Ascending aorta (tissue), 2 donors: ENCODE measurements at places on chromosomes 6 and 20. TPM values are rescaled to one million over a fixed set of nuclear protein-coding genes. Genes with fewer than 3 reads are reported as not detected.

The TREML2 gene
- not detected for total RNA-seq

- no peaks in the 10 kb centered on the region for H3K36me3 ChIP-seq
- H3K4me3 ChIP-seq: no peak overlapping the region
- peaks cover 5% of the 10 kb centered on the region for H3K4me1 ChIP-seq
- H3K27me3 ChIP-seq: no peaks in the 10 kb centered on the region
- no peak overlapping the region for H3K27ac ChIP-seq
These were observed 45.4 kb upstream of the DTNBP1 start for GRCh38 chr6:15708231-15708630.

DNA sequence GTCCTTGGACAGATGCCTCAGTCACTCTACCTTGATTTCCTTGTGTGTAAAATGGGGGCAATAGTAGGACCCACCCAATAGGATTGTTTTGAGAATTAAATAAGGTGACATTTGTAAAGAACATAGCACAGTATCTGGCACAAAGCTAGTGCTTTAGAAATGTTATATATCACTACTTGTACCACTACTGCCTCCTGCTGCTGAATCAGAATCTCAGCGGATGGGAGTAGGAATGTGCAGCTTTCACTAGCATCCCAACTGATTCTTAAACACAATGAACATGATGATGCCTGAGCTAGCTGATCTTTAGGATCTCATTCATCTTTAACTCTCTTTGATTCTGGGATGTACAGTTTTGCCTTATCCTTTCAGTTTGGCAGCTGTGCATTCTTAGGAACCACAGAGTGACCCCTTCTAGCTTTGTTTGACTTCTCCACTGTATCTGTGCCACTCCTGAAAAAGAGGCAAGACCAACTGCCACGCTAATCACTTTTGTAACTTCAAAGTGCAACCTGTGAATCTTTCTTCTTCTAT is 7.2 kb downstream of the PBOV1 start:
- no peaks in the 10 kb centered on the region for H3K36me3 ChIP-seq
- H3K4me3 ChIP-seq: no peak overlapping the region
- DNase-seq: no peak
- H3K27me3 ChIP-seq: no peaks in the 10 kb centered on the region
- H3K4me1 ChIP-seq: no peaks in the 10 kb centered on the region

DNA sequence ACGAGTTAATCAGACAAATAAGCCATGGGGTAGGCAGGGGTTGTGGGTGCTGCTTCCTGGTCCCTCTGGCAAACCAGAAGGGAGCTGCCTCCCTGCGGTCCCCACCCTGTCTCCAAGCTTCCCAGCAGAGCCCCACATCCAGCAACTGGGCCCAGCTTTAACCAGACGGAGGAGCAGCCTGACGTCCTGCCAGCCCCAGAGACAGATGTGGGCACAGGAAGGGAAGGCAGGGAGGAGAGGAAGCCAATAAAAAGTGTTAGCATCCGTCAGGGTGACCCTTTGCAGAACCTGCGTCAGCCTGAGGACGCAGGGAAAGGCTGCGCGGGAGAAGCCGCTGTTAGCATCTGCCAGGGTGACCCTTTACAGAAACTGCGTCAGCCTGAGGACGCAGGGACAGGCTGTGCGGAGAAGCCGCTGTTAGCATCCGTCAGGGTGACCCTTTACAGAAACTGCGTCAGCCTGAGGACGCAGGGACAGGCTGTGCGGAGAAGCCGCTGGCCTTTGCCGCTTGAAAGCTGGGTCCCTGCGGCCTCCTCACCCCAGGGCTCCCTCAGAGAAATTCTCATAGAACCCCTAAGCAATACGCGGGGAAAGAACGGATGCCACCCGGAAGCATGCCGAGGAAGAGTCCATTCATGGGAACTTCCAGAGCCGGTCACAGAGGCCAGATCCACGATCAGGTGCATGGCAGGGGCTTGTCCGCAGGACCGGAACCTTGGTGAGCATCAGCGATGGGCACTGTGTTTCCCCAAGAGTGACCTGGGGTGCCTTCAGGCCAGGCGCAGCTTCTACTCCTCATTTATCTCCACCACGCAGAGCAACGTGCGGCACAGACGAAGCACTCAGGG is 15.9 kb downstream of the DLL1 start:
- H3K27me3 ChIP-seq: no peaks in the 10 kb centered on the region
- no peaks in the 10 kb centered on the region for H3K36me3 ChIP-seq
- H3K4me3 ChIP-seq: no peak overlapping the region
- no peak for DNase-seq

DNA sequence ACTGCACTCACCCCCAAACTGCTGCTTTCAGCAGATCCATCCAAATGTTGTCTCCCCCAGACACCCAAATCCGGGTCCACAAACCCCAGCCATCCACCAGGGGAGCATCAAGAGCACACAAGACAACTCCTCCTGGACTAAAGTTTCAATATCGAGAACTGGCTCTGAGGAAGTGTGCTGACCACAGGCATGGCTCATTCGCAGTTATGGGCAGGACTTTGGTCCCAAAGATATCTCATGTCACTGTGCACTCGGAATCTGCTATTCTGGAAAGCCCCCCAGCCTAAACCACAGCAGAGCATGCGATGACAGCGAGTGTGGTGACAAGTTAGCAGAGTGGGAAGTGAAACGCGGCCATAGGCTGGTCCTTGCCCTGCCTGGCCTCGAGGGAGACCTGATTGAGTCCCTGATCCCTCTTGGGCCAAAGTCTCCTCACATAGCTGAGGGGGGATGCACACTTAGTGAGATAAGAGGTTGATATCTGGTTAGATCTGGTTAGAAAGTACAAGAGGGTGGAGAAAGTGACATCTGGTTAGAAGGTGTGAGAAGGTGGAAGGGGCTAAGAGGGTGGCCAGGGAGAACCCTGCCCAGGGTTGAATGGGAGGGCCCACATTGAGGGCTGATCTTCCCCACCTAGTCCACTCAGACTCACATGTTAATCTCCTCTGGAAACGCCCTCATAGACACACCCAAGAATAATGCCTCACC is 149.7 kb downstream of the MRPL14 start:
- no peaks in the 10 kb centered on the region for H3K4me1 ChIP-seq
- no peak overlapping the region for H3K4me3 ChIP-seq

DNA sequence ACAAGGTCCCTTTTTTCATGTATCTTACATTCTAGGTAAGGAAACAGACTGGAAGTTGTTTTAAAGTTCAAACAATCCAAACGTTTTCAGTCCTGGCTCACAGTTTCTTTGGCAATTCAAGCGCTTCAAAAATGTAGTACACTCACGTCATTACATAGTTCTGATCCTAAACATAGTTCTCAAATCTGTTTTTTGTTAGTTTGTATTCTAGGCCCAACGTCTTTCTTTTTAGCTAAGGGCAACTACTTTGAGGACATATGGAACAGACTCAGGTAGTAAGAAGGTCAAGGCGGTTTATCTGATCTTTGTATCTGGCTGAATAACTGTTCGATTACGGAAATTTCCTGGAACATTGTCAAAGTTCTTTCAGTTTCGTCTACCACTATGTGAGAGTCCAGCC is 36.9 kb upstream of the PLCB4 start:
- H3K4me3 ChIP-seq: no peak overlapping the region
- H3K36me3 ChIP-seq: no peaks in the 10 kb centered on the region
- DNase-seq: no peak
- H3K27me3 ChIP-seq: no peaks in the 10 kb centered on the region

GRCh38 chr6:149867876-149868640 is 3.9 kb upstream of the LRP11 start:
- no peak for DNase-seq
- no peaks in the 10 kb centered on the region for H3K27me3 ChIP-seq
- H3K4me3 ChIP-seq: no peak overlapping the region
- no peaks in the 10 kb centered on the region for H3K36me3 ChIP-seq
- peaks cover 5% of the 10 kb centered on the region for H3K4me1 ChIP-seq

DNA sequence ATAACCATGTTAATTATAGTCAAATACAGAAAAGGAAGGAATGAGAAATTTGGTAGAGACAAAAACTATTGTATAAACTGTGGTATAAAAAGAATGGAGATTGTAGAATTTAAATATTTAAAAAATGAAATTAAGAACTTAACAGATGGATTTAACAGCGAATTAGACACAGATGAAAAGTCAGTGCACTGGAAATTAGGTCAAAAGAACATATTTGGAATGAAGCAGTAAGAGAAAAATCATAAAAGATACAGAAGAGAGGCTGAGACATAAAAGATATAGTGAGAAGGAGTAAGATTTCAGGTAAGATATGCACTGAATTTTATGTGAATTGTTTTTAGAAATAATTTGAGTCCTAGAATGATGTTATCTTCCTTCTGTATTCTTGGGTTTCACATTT is 14.0 kb downstream of the TSPYL4 start:
- H3K27me3 ChIP-seq: no peaks in the 10 kb centered on the region
- DNase-seq: no peak
- H3K4me1 ChIP-seq: no peaks in the 10 kb centered on the region
- H3K4me3 ChIP-seq: no peak overlapping the region

DNA sequence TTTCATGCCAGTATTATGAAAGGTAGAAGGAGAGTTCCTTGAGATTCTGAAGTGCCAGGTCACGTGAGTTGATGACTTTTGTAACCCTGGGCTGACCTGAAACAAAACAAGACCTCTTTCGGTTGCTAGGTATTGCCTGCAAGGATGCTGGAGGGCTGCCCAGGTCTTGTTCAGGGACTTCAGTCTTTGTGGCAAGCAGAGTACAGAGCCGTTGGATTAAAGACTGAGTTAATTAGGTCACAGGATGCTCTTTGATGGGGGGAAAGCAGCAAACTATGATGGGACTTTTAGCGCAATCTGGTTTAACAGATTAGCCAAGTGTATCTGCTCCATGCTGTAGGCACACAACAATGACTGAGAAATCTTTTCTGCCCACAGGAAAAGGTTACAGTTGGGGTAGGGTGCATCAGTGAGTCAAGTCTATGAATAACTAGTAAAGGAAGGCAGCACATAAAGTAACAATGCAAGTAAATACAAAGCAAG is 12.8 kb upstream of the ELOVL5 start:
- no peaks in the 10 kb centered on the region for H3K27me3 ChIP-seq
- peak overlapping the region; percentile 94 for H3K27ac ChIP-seq
- peaks cover 4% of the 10 kb centered on the region for H3K4me1 ChIP-seq
- no peaks in the 10 kb centered on the region for H3K36me3 ChIP-seq
- DNase-seq: no peak

- no peaks in the 10 kb centered on the region for H3K27me3 ChIP-seq
- no peak for DNase-seq
- no peaks in the 10 kb centered on the region for H3K36me3 ChIP-seq
- peaks cover 5% of the 10 kb centered on the region for H3K4me1 ChIP-seq
- H3K4me3 ChIP-seq: no peak overlapping the region
These were observed 423.8 kb upstream of the ID4 start for GRCh38 chr6:19413323-19413722.
